ENCODE measurements at places on chromosomes 7 and 10.

DNA sequence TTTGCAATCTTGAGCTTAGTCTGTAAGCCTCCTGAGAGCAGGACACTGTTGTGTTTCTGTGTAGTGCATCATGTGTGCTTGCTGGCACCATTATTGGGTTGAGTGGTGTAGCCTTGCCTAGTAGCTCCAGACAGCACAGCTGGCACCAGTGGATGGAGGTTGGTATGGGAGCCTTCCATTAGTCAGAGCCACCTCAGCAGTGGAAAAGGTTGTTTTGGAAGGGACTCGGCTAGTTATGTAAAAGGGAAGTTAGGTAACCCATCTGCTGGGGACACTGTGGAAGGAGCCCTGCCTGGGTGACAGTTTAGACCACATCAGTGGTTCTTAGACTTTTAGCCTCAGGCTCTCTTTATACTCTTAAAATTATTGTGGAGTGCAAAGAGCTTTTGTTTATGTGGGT is 16.3 kb downstream of the MINDY4 start:
- no peak for DNase-seq

DNA sequence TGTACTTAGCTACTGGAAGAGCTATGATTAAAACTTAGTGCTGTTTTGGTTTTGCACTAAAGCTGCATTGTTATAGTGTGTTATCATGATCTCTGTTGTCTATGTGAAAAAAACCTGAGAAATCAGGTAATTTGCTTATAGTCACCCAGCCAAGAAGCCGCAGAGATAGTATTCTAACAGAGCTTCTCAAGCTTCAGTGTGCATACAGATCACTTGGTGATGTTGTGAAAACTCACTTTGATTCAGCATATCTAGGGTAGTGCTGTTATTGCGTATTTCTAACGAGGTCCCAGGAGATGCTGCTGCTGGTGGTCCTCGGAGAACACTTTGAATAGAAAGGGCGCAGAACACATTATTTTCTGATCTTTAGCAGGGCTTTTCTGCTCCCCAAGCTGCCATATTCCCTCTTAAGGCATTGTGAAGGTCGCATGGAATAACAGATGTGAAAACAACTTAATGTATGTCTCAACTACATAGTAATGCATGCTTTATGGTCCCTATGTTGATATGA is 68.4 kb upstream of the PDCD4 start:
- DNase-seq, result no peak

GRCh38 chr7:22871661-22872060 is 49.0 kb upstream of the TOMM7 start:
- no peak for DNase-seq

DNA sequence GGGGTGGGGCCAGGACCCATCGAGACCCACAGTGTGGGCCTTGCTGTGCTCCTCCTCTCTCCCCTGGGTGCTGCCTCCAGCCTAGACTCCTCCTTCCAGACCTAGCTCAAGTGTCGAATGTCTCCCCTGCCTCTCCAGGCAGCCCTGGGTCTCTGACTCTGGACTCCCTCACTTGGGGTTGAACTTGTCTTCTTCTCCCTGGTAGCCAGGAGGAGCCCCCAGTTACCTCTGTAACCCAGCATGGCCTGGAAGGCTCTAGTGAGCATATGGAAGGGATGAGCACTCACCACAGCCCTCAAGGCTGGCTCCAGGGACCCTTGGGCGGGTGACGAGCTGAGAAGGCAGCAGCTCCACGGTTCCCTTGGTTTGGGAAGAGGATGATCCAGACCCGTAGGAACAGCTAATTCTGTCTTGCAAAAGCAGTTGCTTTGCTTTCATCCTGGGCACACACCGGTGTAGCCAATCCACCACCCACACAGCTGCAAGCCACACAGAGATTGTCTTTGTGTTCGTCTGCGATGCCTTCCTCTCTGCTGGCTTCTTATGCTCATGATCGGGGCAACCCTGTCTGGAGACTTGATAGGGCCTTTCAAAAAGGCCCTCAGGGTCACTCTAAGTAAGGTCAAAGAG is 52.3 kb upstream of the ANTXRL start:
- no peak for DNase-seq

DNA sequence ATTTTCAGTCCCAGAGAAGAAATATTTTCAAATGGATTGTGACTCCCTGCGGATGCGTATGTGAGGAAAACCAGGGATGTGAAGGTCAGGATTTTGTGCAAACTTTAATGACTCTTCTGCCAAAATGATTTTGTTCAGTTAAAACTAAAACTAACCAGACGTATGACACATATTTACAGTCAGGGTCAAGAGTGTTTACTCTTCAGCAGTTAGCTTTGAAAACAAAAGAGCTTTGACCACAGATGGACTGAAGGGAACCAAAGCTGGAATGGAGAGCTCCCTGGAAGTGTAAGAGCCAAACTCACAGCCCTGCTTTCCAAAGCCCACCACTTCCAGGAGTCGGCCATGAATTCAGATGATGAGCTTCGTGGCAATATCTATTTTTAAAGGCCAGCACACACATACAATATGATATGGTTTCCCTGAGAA is 15.5 kb downstream of the SVIL start:
- no peak for DNase-seq

DNA sequence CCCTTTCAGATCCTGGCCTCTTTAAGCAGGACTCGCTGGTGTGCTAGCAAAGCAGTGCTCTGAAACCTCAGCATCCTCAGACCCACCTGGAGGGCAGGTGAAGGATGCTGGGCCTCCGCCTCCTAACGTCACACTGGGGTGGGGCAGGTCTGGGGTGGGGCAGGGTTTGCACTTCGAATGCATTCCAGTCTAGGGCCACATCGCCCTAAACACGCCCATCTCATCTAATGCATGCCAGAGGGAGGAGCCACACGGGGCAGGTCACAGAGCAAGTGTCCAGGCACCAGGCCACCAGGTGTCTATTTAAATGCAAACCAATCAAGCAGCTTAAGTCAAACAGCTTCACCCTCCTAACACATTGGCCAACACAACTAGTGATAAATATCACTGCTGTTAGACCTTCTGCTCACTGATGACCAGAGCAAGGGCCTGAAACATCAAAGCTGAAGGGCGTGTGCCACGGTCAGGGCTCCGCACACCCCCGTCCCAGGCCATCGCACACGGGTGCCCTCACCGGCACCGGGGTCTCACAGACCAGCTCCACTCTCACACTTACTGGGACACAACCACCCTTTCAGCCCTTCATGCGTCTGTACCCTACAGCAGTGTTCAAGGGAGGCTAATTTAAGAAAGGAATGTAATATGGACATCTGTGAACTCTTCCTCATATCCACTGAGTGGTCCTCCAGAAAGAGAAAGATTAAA is 47.1 kb downstream of the DIP2C start:
- DNase-seq, result no peak

- no peak for DNase-seq
Measured at GRCh38 chr10:89540420-89540949, 5.1 kb upstream of the SLC16A12 start.

DNA sequence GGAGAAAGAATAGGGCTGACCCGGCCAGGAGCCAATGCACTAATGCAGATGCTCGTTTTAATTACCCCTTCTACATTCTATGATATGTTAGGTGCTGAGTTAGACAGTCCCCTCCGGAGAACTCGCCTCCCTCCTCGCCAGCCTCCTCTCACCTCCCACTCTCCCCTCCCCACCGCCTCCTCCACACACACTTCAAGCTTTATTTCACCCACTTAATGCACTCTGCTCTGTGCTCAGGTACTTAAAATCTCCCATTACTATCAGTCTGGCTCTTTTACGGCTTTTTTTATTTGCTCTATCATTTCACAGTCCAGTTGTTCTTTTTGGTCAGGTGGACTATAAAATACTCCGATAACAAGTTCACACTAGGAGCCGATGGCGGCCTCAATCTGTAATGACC is 231.6 kb downstream of the TEX36 start:
- DNase-seq, result no peak

GRCh38 chr7:111765751-111766643 is 203.7 kb upstream of the IMMP2L start:
- DNase-seq, result no peak

DNA sequence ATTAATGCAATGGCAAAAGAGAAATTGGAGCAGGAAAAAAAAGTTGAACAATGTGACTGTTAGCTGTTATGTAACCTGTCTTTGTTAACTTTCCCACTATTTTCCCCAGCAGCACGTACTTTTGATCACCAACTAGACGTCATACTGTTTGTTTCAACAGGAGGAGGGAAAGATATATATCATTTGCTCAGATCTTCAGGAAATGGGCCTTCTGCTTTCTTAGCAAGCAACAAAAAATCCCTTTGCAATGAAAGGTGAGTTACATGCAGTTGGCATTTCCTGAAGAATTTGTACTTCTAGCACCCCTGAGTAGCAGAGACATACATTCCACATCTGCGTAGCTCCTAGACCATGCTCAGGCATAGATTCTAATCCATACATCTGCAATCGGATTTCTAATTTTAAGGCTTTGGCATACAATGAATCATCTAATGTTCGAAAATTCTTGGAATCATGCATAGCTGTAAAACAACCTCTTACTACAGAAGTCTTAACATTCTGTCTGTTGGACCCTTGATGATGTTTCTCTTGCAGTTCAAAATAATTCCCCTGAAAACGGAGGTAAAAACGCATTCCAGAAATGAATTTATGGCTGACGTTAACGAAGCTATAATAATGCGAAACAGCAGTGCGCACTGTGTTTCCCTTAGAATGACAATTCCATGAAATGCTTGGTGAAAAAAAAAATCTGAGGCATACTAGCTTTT is 286.9 kb upstream of the MGMT start:
- DNase-seq, result no peak

GRCh38 chr10:85316276-85316675 is 987.9 kb downstream of the CCSER2 start:
- no peak for DNase-seq

GRCh38 chr10:101394524-101395133 is 40.7 kb downstream of the BTRC start:
- DNase-seq, result no peak

GRCh38 chr10:43939939-43940820 is 291.5 kb upstream of the ZNF32 start:
- DNase-seq, result no peak

- DNase-seq, result no peak
Measured at GRCh38 chr10:90640756-90641155, 217.1 kb downstream of the HTR7 start.

- DNase-seq, result no peak
Measured at GRCh38 chr7:157391036-157391710, 54.4 kb downstream of the DNAJB6 start.

- no peak for DNase-seq
Measured at GRCh38 chr10:88395677-88396076, 187.4 kb downstream of the RNLS start.

- DNase-seq, result no peak
Measured at GRCh38 chr10:21399392-21400035, 126.0 kb downstream of the SKIDA1 start.

GRCh38 chr7:151434549-151434948 is 5.4 kb downstream of the CRYGN start:
- DNase-seq, result no peak

DNA sequence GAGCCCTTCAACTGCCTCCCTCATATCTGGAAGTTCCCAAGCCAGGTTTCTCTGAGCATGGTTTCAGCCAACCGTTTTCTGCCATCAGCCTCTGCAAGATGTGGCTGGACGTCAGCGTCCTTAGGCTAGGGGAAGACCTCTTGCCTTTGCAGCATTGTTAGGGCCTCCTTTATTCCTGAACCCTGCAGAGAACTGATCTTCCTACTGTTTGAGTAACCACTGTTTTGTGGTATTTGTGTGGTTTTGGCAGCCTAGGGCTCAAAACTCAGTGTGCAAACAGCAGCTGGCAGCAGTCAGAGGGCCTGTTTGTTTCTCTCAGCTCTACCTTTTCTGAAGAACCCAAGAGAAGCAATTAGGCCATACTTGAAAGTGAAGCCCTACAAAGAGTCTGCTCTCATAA is 83.4 kb upstream of the SEMA3E start:
- no peak for DNase-seq

- DNase-seq, result no peak
Measured at GRCh38 chr7:118288098-118288497, 63.6 kb downstream of the ANKRD7 start.

GRCh38 chr7:19405541-19405940 is 260.3 kb upstream of the FERD3L start:
- no peak for DNase-seq

DNA sequence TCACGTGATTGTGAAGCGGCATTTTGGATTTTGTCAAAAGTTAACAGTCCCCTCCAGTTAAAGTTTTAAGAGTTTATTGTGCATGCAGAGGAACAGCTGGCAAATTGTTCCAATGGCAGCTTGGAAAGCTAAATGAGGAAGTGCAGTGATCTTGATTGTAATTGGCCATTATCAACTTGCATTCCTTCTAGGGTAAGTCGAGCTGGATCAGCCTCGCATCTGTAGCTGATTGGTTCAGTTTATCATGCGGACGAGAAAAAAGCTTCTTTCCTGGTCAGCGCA is 566 bp downstream of the ZNF789 start:
- no peak for DNase-seq

DNA sequence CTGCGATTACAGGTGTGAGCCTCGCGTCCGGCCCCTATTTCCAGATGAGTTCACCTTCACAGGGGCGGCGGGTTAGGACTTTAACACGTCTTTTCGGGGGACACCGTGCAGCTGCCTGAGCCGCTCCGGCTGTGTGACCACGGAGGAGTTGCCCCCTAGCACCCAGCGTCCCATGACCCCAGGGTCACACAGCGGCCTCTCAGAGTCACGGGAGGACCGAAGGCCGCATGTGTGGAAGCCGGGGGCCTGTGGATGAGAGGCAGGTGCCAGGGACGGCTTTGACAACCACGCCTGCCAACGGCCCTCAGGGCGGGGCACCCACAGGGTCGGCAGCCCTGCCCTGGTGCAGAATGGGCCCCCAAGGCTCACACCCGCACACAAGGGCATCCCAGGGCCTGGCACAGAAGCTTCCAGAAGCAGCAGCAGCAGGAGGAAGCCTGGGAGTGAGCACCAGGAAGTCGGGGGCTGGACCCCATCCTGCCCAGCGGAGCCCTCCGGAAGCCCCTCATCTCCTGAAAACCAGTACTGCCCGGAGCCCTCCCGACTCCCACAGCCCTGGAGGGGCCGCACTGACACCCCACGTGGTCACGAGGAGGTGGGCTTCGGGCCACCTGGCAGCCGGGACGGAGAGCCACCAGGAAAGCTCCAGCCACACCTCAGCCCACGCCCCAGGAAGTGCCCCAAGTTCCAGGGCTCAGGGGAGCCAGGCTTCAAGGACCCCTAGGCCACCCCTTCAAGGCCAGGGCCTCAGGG is 32.7 kb downstream of the ADAP1 start:
- DNase-seq, result no peak

DNA sequence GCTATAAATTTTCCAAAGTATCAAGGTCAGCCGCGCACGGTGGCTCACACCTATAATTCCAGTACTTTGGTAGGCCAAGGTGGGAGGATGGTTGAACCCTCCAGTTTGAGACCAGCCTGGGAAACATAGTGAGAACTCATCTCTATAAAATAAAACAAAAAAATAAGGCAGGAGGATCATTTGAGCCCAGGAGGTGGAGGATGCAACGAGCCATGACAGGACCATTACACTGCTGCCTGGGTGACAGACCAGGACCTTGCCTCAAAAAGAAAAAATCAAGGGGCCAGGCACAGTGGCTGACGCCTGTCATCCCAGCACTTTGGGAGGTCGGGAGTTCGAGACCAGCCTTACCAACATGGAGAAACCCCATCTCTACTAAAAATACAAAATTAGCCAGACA is 60.3 kb downstream of the ABI1 start:
- DNase-seq, result no peak
